ENCODE measurements at places on chromosomes 2 and 18.

DNA sequence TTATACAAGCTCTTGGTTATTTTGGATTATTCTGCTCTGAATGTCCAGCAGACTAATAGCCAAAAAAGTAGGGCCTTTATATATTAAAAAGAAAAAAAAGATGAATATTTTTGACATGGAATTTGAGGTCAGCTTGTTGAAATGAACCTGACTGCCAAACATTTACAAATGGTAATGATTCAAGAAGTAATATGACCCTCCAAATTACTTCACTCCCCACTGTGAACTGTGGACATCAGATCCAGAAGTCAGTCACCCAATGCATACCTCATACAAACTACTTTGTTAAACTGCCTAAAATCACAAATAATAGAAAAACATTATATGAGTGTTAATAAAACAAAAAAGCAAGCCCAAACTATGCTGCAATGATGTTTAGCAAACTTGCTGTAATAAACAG, 10.0 kb downstream of the EPG5 start:
- no peak for DNase-seq

DNA sequence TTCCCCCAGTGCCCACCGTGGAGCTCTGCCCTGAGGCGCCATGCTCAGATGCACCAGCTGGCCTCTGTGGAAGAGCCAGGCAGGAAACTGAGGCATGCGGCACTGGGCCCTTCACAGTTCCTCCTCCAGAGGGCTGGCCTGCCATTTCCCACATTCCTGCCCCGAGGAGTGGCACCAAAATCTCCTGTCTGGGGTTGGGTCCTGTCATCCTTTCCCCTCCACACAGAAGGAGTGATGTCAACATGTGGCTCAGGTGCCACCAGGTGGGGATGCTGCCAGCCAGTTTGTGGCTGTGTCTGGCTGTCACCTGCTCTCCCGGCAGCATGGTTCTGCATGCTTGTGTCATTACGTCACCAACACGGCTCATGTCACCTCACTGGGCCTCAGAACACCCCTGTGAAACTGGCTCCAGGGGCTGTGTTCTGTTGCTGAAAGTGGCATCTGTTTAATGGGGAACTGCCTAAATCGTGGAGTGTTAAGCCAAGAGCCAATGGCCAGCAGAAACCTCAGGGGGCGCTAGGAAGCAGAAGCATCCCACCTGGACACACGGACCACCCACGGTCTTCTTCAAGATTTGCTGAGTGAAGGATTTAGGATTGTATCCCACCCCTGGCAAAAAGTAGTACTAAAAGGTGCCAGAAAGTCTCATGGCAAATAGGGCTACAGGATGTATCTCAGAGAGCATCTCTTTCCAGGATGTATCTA, 51.3 kb downstream of the ZAP70 start:
- DNase-seq: no peak

- DNase-seq: no peak
Observed at GRCh38 chr2:146221826-146222225, 1623.0 kb upstream of the ACVR2A start.

GRCh38 chr18:9237981-9238380, 96.6 kb upstream of the TWSG1 start:
- no peak for DNase-seq

DNA sequence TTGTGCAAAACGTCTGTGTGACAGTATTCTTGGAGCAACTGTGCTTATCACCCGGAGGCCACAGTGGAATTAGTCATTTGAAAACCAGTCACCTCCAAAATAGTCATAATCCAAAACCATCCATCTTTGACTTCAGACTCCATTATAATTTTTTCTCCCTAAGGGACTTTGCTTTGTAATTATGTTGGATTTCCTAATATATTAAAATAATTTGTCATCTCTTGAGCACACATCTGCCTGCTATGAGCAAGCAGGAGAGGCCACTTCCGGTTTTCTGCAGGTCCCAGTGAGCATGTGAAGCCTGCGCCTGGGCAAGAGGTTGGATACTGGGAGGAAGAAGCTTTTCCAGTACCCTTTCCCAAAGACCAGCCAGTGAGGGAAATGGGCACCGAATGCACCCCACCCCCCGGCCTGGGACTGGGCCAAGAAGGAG, 57.7 kb downstream of the ODC1 start:
- DNase-seq: no peak

- no peak for DNase-seq
Observed at GRCh38 chr2:127694986-127695385, 6.3 kb upstream of the SFT2D3 start.

DNA sequence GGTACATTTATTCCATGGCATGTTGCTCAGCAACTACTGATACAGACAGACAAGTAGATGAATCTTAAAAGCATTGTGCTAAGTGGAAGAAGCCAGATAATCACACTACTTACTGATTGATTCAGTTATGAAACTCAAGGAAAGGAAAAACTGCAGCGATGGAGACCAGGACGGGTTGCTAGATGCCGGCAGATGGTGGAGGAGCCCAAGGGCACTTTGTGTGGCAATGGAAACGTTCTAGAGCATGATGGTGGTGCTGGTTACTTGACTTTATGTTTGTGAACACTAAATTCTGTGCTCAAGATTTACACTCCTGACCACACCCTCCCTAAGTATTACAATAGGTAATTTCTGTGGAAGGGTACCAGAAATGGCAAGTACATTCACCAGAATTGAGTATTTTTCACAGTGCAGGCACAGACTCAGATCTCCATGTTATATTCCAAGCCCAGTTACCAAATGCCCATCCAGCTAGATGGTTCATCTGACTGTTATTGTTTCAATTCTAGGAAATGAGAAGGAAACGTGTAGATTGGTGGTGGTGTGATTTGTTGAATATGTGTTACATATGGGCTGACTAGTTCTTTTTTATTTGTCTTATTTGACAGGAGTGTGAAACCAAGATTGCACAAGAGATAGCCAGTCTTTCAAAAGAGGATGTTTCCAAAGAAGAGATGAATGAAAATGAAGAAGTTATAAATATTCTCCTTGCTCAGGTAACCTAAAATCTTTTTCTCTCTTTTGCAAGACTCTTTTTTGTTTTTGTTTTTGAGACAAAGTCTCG, 55.1 kb downstream of the RALBP1 start:
- no peak for DNase-seq

GRCh38 chr2:98347298-98348065, 1.2 kb downstream of the CNGA3 start:
- no peak for DNase-seq

DNA sequence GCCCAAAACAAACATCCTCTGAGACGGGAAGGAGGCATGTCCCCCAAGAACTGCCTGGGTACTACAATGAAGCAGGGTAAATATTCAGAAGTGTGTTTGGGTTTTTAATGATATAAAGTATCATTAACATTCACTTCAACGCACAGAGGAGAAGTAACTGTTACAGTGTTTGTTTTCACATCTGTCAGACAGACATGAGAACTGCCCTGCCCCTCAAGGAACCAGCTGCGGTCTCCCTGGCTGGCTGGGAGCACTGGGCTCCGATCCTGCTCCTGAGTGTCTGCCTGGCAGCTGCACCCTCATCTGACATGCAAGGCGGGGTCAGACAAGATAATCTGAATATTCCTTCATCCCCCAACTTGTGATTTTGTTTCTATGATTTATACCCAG, 75.6 kb downstream of the MBP start:
- no peak for DNase-seq

- DNase-seq: peak; percentile 30
Observed at GRCh38 chr18:49849331-49850217, 36.2 kb upstream of the ACAA2 start.

DNA sequence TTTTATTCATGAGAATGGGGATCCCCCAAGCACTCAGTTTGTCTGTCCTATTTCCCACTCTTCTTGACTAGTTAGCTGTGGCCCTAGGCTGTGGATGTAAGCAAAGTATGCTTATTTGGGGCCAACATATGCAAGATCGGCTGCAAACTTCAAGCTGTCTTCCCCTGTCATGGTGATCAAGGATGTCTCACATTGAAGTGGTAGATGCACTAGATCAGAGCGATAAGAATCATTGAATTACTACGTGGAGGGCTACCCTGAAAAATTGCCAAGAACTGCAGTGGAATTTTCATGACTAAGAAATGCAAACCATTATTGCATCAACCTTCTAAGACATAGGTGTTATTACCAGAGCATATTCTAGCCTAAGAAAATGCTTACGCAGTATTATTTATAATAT, 527.4 kb downstream of the RNF144A start:
- peak; percentile 58 for DNase-seq

GRCh38 chr2:85485815-85486214, 53.2 kb upstream of the MAT2A start:
- no peak for DNase-seq

DNA sequence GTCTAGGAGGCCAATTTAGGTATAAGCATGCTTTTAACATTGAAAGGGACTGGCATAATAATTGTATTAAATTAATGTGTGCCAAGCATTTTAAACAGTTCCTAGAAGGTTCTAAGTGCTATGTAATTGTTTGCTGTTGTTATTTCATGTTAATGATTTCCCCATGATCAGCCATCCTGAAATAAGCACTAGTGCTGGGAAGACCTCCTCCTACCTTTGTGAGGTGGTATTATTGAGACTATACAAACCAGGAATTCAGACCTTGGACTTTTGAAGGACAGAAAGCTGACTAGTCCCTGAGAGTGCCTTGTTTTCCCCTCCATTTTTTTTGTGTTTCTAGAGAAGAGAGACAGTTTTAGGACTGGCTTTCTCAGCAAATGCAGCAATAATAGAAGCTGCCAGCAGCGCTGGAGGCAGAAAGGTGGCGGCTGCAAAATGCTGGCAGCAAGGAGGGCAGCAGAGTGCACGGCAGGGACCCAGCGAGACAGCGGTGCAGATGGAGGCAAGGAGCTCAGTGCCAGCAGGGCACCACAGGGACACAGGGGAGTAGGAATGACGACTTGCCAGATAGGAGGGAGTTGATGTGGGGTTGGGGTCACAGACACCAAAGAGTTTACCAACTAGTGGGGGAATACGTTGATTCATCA, 25.3 kb downstream of the NABP1 start:
- DNase-seq: no peak

- no peak for DNase-seq
Observed at GRCh38 chr2:106284255-106284654, 90.2 kb upstream of the UXS1 start.

GRCh38 chr18:79210002-79210910, 141.1 kb downstream of the ATP9B start:
- DNase-seq: no peak

DNA sequence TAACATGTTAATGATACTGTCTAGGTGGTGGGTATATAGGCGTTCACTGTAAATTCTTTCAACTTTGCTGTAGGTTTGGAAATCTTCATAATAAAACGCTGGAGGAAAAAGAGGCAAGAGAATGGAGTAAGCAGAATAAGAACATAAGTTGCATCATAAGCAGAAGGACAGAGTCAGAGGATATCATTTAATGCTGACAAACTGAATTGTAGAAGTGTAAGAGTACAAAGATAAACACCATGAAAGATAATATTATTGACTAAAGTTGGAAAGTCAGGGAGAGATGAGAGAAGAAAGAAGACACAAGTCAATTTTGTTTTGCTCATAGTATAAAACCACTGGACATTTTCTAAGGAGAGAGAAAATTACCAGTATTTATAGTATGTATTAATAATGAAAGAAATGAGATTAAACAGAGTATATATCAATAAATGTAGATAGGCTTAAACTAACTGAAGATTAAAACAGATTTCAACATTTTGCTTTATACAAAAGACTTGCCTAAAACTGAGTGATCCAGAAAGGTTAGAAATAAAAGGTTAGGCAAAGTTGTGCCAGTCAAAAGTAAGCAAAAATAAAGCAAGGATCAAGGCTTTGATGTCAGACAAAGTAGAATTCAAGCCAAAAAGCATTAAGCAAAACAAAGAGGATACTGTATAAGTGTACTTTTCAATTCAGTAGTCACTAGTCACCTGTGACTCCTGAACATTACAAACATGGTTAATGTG, 42.4 kb upstream of the VIT start:
- DNase-seq: no peak

- no peak for DNase-seq
Observed at GRCh38 chr18:48914581-48915251, 36.0 kb downstream of the SMAD7 start.

GRCh38 chr18:50312296-50313030, 25.0 kb upstream of the CXXC1 start:
- no peak for DNase-seq

DNA sequence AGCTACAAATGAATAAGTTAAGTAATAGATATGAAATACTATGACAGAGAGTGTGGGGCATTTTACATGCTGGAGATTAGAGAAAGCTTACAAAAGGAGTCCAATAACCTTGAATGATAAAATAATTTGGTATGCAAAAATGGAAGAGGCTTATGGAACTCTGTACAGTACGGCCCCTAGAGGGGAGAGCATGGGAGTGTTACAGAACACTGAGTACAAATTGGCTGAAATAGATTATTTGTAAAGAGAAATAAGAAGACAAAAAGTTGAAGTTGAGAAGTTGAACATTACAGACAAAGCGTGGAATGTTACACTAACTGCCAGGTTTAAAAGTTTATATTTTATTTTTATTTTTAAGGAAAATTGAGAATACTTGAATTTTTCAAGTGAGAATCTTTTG, 192.1 kb upstream of the DOK6 start:
- DNase-seq: no peak

DNA sequence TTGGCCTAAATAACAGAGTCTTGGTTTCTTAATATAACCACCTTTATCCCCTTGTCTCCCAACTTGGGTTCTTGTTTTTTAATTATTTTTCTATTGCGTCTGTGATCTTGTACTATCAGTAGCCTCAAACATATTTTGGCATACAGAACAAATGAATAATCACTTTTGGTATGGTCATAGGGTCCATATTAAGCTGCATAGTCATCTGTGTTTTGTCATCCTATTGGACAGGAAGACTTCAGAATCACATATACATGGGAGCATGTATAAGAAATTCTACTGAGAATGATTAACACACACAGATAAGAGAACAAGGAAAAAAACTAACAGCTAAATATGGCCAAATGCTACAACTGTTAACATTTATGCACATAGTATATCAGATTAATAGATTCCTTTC, 126.0 kb downstream of the MEP1B start:
- no peak for DNase-seq

DNA sequence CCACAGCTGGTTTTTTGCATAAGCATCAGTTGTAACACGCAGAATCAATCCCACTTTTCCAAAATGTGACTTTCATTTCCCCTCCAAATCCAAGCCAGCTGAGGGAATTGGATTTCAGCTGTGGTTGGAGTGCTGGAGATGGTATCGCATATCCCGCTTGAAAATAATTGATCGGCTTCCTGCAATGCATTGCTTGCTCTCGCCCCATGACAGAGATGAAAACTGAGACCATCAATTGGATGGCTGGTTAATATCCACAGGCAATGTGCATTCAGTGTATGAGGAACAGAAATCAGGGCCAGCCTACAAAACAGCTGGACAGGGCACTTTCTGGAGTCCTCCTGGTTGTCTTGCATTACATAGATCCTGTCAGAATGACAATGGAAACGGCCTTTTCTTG, 135.3 kb downstream of the MAIP1 start:
- peak; percentile 20 for DNase-seq

Data from stimulated activated effector memory CD8-positive, alpha-beta T cell treated with anti-CD3 and anti-CD28 coated beads, Interleukin-12 subunit alpha, Interleukin-12 subunit beta, amount 100 ng/mL, for 72 hours (primary cell).